CD8-positive, alpha-beta memory T cell (primary cell): ENCODE measurements at places on chromosomes 13 and 19. TPM values are rescaled to one million over a fixed set of nuclear protein-coding genes. Genes with fewer than 3 reads are reported as not detected.

The LILRB3 gene
- total RNA-seq = 1.2 TPM

The RNF113B gene
- not detected for total RNA-seq

The KIR2DL4 gene
- total RNA-seq = not detected

The CALR3 gene
- total RNA-seq = not detected

The ERCC1 gene
- total RNA-seq = 82.6 TPM

The IFI30 gene
- total RNA-seq = 34.5 TPM

The NALCN gene
- not detected for total RNA-seq

The TMEM145 gene
- 0.15 TPM for total RNA-seq
